Skeletal muscle tissue (tissue), 5 donors: ENCODE measurements at places on chromosomes 7 and 10. TPM values are rescaled to one million over a fixed set of nuclear protein-coding genes. Genes with fewer than 3 reads are reported as not detected.

Gene ZNF736
- total RNA-seq: 20.4 TPM

Gene CTAGE4
- total RNA-seq: not detected

Gene TAF5
- 3.7 TPM for total RNA-seq

Gene IGFBP3
- 112 TPM for total RNA-seq

Gene HKDC1
- not detected for total RNA-seq

Gene PNLIPRP1
- not detected for total RNA-seq

Gene PDE6C
- not detected for total RNA-seq

Gene IL6
- total RNA-seq: not detected

Gene MRLN
- total RNA-seq: 156 TPM

Gene CAMK1D
- 2.1 TPM for total RNA-seq

Gene HTR5A
- not detected for total RNA-seq

Gene TMEM229A
- total RNA-seq: not detected

Gene PRPF18
- total RNA-seq: 24.0 TPM

Gene ENO4
- not detected for total RNA-seq

Gene TCAF1
- total RNA-seq: 90.3 TPM

Gene HOXA2
- total RNA-seq: under 0.01 TPM

Gene NPTX2
- total RNA-seq: 3.1 TPM

Gene TFEC
- total RNA-seq: 2.1 TPM

Gene CUZD1
- total RNA-seq: 0.52 TPM

Gene SVOPL
- not detected for total RNA-seq

Gene FAM25A
- not detected for total RNA-seq

Gene ACTL6B
- total RNA-seq: not detected

Gene SPDYE2B
- not detected for total RNA-seq

Gene MAP3K8
- 16.7 TPM for total RNA-seq

Gene PRDX3
- total RNA-seq: 89.2 TPM

Gene HYAL4
- total RNA-seq: under 0.01 TPM

Gene PTF1A
- not detected for total RNA-seq

Gene C10orf67
- total RNA-seq: under 0.01 TPM

Gene TMEM130
- 0.52 TPM for total RNA-seq

Gene SLC13A1
- not detected for total RNA-seq

Gene RNF32
- total RNA-seq: 0.52 TPM

Gene ZP3
- not detected for total RNA-seq

Gene UTF1
- not detected for total RNA-seq

Gene CDC14C
- not detected for total RNA-seq

Gene BET1
- total RNA-seq: 19.3 TPM

Gene TAC1
- 1.6 TPM for total RNA-seq

Gene BNIP3
- total RNA-seq: 20.9 TPM

Gene AASS
- total RNA-seq: 32.4 TPM

Gene DENND11
- 11.5 TPM for total RNA-seq

Gene GPER1
- total RNA-seq: 5.2 TPM

Gene TIAL1
- total RNA-seq: 39.1 TPM

Gene CFAP46
- not detected for total RNA-seq
